NCI-H2171 (cell line): ENCODE measurements at places on chromosomes 5 and 9.

DNA sequence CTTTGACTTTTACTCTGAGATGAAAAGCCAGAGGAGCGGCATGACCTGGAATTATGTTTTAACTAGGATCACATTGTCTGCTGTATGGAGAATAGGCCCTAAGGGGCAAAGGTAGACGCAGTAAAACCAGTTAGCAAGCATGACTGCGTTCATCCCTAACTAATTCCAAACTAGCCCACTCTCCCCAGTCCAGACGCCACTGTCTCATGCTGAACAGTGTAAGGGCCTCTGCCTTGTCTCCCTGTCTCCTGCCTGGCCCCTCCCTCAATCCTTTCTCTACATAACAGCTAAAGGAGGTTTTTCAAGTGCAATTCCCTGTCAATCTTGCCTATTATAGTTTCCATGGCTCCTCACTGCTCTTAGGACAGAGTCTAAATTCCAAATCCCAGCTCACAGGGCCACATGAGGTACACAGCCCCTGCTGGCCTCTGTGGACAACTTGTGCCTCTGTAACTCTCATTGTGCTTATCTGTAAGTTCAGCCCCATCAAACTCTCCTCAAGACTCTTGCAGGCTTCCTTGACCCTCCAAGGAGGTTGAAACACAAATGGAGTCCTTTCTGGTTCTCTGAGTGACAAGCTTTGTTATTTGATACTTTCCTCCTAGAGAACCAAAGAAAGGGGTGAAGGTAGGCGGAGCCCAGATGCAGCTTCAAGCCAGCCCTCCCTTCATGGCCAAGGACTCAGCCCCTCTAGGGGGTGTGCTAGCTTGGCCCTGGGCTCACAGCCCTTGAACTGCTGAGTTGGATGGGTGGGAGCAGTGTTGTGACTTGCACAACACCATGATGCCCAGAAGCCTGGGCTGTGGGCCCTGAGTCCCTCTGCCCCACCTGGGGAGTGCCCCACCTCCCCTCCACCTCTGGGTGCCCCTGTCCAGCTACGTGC, 16.0 kb upstream of the SLC22A4 start:
- no peak for DNase-seq

- DNase-seq, result no peak
Observed at GRCh38 chr9:124282442-124283227, 24.9 kb downstream of the NEK6 start.

GRCh38 chr5:58606064-58606463, 23.2 kb downstream of the RAB3C start:
- DNase-seq, result no peak

DNA sequence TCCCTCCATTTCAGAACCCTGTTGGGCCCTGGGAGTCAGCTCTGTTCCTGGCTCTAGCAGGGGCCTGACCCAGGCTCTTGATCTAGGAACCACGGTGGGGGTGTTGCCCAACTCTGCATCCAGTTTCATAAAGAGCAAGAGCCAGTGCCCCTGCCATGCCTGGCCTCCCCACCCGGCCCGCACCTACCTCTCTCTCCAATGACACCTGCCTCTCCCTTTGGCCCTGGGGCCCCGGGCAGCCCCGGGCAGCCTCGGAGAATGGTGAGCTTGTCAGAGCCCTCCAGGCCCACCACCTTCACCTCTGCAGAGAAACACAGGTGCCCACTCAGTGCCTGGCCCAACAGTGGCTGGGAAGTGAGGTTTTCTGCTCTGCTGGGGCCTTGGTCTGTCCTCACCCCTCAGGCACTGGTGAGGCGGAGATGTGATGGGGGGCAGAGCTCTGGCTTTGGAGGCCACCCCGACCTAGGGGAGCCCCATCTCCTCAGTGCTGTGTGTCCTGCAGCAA, 1.5 kb downstream of the FCN1 start:
- DNase-seq, result no peak

DNA sequence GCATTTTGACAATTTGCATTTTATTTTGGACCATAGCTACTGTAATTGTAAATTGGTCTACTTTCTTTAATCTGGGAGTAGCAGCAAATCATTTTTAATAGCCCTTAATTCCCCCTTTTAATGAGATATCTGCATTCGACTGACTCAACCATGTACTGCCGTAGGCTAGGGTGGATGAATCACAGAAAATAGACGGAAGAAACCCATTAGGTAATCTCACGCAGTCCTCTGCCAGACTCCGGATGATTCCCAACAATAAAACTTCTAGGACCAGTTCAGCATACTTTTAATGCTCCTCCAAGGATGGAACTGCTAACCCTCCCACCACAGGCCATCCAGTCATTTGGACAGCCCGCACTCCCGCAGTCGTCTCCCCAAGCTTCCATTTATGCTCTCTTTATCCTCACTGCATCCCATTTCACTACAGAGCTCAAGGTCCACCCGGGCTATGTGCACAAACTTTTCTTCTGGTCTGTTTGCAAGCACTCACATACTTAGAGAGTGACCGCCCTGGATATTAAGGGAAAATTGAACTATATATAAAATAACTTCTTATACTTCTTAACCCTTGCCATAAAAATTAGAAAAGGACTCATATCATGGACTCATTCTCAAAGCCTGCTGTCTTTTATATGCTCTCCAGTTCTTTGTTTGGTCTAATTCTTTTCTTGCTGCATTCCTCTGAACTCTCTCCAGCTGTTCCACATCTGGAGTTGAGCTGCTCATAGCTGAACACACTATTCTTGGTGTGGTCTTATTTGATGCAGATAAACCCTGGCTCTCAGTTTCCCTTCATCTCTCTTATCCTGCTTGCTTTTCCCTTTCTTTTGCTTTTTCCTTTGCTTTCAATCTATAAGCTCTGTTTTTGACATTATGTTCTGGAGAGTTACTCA, 326.6 kb downstream of the ARL15 start:
- no peak for DNase-seq

DNA sequence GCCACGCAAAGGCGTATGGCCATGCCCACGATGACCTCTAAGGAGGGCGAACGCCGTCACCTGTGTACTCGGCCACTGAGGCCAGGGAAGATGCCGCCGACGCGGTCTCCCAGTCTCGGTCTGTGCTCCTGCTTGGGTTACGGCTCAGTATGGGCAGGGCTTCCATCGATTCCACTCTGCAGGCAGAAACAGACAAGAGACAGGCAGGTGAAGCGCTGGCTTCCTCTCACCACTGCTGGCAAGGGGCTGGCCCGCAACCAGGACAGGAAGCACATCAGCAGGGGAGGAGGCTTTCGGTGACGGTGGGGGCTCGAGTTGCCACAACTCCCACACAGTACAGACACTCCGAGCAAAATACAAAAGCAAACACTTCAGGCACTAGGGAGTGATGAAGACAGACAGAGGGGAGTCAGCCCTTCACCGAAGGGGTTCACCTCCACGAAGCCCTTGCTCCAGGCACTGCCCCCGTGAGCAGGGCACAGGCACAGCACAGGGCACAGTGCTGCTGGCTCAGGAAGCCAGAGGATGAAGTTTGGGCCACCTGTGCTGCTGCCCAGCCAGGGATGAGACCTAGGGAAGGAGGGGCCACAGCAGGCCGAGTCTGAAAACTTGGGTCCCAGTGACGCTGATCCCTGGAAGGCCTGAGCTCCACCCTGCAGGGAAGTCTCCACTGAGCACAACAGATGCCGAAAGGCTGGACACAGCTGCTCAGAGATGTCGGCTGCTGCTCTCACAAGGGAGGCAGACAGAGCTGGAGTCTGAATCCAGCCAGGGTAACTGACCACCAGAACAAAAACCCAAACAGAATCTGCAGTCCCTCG, 91.3 kb downstream of the CAMSAP1 start:
- DNase-seq, result no peak

GRCh38 chr5:133821311-133821741, 147.1 kb downstream of the C5orf15 start:
- no peak for DNase-seq

- DNase-seq, result peak; percentile 2
Observed at GRCh38 chr5:159403906-159404681, 73.8 kb upstream of the IL12B start.

DNA sequence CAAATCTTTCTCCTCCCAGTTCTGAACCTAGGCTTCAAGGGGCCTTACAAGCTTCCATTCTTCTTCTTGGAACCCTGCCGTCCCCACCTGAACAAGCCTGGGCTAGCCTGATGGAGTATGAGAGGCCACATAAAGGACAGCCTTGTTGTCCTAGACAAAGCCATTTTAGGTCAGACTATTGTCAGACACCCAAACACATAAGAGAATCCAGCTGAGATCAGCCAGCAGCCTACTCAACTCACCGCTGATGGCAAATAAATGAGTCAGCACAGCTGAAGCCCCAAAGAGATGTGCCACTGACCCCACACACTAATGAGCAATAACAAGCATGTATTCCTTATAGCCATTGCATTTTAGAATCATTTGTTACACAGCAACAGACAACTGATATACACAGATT, 33.8 kb downstream of the SVEP1 start:
- no peak for DNase-seq

- DNase-seq, result no peak
Observed at GRCh38 chr9:6243746-6244145, 28.1 kb downstream of the IL33 start.

GRCh38 chr5:59863777-59864176, 29.7 kb downstream of the PDE4D start:
- no peak for DNase-seq

- DNase-seq, result no peak
Observed at GRCh38 chr5:95808686-95809413, 13.7 kb downstream of the GLRX start.

- no peak for DNase-seq
Observed at GRCh38 chr5:123746683-123747360, 234.8 kb downstream of the CSNK1G3 start.

GRCh38 chr5:27276119-27276518, 237.7 kb upstream of the CDH9 start:
- no peak for DNase-seq

DNA sequence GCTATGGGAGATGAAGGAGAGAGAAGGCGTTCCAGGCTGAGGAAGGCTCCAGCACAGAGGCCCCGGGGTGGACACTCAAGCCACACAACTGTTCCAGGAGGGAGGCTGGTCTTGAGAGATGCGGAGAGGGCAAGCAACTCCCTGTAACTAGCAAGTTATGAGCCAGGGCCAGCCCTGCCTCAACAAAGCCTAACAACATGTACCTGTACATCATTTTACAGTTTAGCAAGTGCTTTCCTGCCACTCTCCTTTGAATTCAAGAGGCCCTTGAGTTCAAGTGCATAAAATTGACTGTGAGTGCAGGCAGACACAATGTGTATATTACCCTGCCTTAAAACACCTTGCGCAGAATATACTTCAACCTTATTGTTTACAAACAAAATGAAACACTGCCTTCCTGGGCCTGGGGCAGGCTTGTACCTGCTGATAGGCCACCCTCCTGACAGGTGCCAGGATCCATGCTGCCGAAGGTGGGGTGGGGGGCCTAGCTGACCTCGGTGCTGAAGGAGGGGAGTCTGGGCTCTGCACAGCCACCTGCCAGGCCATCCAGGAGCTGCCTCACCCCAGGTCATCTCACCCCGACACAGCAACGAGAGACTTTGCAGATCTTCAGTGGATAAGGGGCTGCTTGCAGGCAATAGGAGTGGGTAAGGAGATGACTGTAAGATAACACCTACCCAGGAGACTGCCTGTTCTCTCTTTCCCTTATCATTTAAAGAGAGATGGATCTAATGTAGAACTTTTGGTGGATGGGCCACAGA, 80.0 kb downstream of the PPARGC1B start:
- no peak for DNase-seq

DNA sequence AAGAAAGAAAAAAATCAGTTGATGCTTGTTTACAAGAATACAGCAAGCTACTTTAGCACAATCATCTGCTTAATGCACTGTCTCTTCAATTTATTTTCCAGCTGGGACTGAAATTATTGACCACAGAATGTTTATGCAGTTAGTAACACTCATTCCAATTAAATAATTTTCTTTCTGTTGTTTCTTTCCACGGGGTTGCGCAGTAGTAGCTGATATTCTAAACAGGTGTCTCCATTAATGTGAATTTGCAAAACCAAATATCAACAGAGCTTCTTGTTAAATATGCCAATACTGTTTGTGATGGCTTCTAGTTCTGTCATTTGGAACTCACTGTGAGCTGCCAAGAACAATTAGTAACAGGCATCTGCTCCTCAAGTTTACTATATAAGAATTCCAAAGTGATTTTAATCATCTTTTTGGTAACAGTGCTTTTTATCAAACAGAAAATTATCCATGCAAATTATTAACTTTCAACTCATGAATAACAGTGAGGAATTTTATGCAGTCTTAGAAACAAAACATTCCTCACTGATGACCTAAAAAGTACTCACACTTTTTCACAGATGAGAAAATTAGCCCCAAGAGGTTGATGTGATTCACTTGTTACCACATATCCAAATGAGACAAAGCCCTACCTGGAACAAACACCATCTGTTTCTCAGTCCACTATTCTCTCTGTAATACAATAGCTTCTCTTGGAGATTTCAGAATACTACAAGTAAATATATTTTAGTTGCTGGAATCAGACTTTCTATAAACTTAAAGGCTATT, 567.6 kb upstream of the RGMB start:
- DNase-seq, result no peak

- DNase-seq, result peak; percentile 31
Observed at GRCh38 chr9:91949946-91950664, at the start of gene ROR2. ROR2 (minus strand) TSS chr9:91950228.

DNA sequence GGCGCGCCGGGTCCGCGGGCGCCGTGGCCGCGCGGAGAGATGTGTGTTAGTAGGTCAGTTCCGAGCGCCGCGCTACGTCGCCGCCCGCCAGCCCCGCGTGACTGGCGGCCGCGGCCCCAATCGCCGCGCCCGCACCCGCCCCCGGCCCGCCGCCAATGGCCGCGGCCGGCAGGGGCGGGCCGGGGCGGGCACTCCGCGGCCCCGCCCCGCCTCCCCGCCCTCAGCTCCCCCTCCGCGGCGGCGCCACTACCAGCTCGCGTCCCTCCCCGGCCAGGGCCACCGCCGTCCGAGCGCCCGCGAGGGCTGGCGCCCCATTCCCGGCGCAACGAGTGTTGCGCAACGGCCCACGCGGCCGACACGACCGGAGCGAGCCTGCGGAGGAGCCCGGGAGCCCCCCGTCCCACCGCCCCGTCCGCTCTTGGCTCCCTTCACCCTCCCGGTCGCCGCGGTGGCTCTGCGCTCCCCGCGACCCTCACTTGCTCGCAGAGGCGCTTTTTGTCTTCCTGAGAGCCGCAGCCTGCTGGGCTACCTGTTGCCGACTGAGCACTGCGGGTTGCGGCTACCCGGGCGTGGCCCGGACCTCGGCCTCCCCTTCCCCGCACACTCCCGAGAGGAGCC, at the start of gene NFIL3:
Gene NFIL3, minus strand, starts transcription at position 48 of the 618 bp plus-strand sequence. CDS start 13,098 bp downstream, outside the sequence.
- peak; percentile 77 for DNase-seq
